ENCODE measurements at places on chromosomes 5 and 9. TPM values are rescaled to one million over a fixed set of nuclear protein-coding genes. Genes with fewer than 3 reads are reported as not detected.

DNA sequence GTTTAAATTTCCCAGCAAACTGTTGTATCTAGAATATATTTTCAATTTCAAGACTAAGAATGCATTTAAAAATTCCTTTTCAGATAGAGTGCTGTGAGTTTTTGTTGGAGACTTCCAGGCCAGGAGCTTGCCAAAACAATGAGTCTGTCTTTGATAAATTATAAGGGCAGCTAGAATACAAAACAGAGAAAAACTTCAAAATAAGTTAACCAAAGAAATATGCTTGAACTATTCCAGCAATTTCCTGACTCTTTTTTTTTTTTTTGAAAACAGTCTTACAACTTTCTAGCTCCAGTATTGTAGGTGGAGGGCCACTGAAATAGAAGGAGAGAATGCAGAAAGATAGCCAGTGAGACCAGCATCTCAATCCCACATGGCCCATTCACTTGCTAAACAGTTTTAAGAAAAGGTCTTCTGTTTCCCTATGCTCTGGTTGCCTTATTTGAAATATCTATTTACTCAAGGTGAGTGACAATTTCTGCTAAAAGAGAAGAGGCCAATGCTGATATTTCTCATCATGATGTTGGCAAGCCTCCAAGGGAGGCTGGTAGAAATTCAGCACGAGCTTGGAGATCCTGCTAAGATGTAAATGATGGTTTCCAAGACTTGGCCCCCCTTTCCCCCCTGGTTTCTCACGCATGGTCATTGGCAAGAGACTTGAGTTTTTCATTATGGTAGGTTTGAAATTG is 103.2 kb downstream of the USP20 start:
- DNase-seq = peak; percentile 4
- no peaks in the 10 kb centered on the region for H3K4me1 ChIP-seq
- no peak overlapping the region for H3K27ac ChIP-seq
- no peaks in the 10 kb centered on the region for H3K27me3 ChIP-seq

DNA sequence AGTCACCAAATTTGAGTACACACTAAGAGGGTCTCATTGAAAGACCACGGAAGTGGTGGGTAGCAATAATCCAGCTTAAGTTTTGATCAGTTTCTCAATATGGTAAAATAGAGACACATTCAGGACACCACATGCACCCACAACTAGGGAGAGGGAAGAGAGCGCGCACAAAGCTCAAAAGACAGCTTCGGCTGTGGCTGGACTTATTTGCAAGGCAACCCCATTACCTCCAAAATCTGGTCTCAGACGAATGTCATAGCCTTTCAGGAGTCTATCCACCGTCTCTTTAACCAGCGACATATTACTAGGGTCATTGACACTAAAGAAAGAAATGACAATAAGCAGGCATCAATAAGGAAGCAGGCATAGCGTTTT is 443 bp downstream of the GABRB2 start:
- no peak overlapping the region for H3K4me3 ChIP-seq
- H3K36me3 ChIP-seq = no peaks in the 10 kb centered on the region
- H3K27me3 ChIP-seq = no peaks in the 10 kb centered on the region
- no peak for DNase-seq

The PPP3R2 gene
- total RNA-seq = not detected

DNA sequence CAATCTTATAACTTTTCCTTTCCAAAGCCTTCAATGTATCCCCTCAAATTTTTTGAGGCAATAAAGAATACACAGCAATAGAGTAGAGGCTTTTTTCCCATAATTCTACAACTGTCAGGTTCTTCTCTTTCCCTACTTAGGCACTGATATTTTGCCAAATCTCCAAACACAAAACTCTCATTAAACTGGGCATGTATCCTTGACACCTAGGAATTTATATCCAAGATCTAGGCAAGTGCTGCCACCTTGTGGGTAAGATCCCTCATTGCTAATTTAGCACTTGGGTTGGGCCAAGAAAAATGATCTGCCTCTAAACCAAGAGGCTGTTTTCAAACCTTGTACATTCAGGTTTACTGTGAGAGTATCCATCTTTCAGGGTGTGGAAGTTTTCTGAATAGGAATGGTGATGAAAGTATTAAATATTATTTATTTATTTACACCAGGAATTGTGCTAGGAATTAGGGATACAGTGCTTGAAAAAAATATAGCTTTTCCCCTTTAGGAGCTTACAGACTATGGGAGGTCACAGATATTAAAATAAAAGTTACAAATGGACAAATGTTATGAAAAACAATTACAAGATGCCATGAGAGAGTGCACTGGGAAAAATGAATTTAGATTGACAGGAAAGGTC is 17.6 kb downstream of the TSTD2 start:
- H3K27ac ChIP-seq = no peak overlapping the region
- no peaks in the 10 kb centered on the region for H3K36me3 ChIP-seq
- DNase-seq = peak; percentile 72
- H3K4me3 ChIP-seq = no peak overlapping the region
- no peaks in the 10 kb centered on the region for H3K27me3 ChIP-seq

The REEP5 gene
- total RNA-seq = 61.9 TPM

- H3K4me3 ChIP-seq = no peak within 1 kb of the TSS
- DNase-seq = peak; percentile 12
- no peaks in the 10 kb centered on the region for H3K36me3 ChIP-seq
- no peaks in the 10 kb centered on the region for H3K27me3 ChIP-seq
- no peaks in the 10 kb centered on the region for H3K4me1 ChIP-seq
Measured at GRCh38 chr5:141338538-141339306, at the start of gene PCDHGA2. Gene PCDHGA2, plus strand, starts transcription at chr5:141338760.

DNA sequence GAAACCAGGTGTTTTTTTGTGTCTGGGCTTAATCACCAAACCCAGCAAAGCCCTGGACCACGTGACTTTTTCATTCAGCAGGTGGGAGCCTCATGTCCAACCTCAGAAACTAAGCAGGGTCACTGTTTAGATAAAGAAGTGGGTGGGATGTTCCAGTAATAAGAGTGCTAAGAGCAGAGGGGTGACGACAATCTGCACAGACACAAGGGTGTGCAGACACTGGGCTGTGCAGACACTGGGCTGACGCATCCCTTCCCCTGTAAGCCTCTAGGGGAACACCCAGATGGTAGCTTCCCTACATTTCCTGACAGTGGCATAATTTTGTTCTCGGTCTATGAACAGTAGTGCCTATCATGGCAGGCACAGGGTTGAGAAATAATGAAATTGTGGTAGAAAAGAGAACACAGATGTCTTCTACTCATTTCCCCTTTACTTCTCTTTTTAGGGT is 85.1 kb downstream of the SAXO1 start:
- no peak for DNase-seq
- H3K4me3 ChIP-seq = no peak overlapping the region
- no peaks in the 10 kb centered on the region for H3K27me3 ChIP-seq
- no peak overlapping the region for H3K27ac ChIP-seq

- DNase-seq = peak; percentile 56
- no peak overlapping the region for H3K4me3 ChIP-seq
- H3K36me3 ChIP-seq = no peaks in the 10 kb centered on the region
- H3K27ac ChIP-seq = no peak overlapping the region
- no peaks in the 10 kb centered on the region for H3K27me3 ChIP-seq
Measured at GRCh38 chr9:123353984-123354591, 1.9 kb upstream of the CRB2 start.

The GFI1B gene
- total RNA-seq = not detected

GRCh38 chr9:136695435-136695895 is 8.2 kb upstream of the AGPAT2 start:
- no peak overlapping the region for H3K4me3 ChIP-seq
- H3K27ac ChIP-seq = peak overlapping the region; percentile 51
- H3K36me3 ChIP-seq = no peaks in the 10 kb centered on the region
- DNase-seq = peak; percentile 77
- H3K27me3 ChIP-seq = no peaks in the 10 kb centered on the region

The ARID3C gene
- total RNA-seq = not detected

The DPYSL3 gene
- 19.5 TPM for total RNA-seq

GRCh38 chr9:78654324-78654723 is 357.4 kb downstream of the PSAT1 start:
- H3K27me3 ChIP-seq = no peaks in the 10 kb centered on the region
- no peaks in the 10 kb centered on the region for H3K36me3 ChIP-seq
- no peak overlapping the region for H3K27ac ChIP-seq
- DNase-seq = peak; percentile 22
- no peaks in the 10 kb centered on the region for H3K4me1 ChIP-seq

DNA sequence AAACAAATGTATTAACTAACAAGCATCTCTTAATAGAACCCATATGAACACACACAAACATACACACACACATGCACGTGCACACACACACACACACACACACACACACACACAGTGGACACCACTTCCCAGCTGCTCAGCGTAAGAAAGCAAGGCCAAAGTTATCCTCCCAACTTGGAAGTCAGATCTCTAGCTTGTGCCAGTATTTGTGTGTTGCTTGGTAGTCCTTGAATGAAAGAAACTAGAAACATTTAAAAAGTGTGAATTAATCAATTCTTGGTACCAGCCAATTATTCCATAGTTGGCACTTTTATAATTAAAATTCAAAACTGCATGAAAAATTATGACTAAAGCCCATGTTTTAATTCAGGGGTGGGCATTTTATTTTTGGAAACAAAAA is 178.1 kb downstream of the TMEM161B start:
- no peak overlapping the region for H3K27ac ChIP-seq
- no peak overlapping the region for H3K4me3 ChIP-seq
- no peaks in the 10 kb centered on the region for H3K4me1 ChIP-seq
- no peak for DNase-seq
- H3K27me3 ChIP-seq = no peaks in the 10 kb centered on the region

DNA sequence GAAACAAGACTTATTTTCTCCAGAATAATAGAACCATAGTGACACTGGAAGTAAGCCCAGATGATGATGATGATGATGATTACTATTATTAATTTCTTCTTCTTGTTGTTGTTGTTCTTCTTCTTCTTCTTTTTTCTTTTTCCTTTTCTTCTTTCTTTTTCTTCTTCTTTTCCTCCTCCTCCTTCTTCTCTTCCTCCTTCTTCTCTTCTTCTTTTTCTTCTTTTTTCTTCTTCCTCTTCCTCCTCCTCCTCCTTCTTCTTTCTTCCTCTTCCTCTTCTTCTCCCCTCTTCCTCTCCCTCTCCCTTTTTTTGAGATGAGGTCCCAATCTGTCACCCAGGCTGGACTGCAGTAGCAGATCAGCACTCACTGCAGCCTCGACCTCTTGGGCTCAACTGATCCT is 40.5 kb upstream of the RUFY1 start:
- H3K4me3 ChIP-seq = no peak overlapping the region
- H3K36me3 ChIP-seq = no peaks in the 10 kb centered on the region
- no peaks in the 10 kb centered on the region for H3K4me1 ChIP-seq
- no peak for DNase-seq

GRCh38 chr5:93621327-93621798 is 38.3 kb downstream of the NR2F1 start:
- peak; percentile 50 for DNase-seq
- no peaks in the 10 kb centered on the region for H3K27me3 ChIP-seq
- no peaks in the 10 kb centered on the region for H3K36me3 ChIP-seq

DNA sequence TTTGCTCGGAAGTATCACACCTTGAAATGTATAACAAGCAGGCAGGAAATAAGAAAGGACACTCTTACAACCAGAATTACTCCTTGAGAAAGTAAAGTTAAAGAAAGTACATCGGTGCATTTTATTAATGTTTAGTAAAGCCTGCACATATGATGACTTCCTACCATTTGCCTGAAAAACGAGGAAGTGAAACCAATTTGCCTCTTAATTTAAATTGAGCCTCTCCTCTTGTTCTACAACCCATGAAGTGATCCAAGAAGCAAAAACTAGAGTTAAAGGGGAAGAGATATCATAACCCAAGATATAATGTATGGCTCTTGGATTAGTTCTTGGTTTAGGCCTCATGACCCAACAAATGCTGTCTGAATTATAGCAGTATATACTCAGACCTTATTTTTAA is 95.6 kb downstream of the GNAQ start:
- H3K27ac ChIP-seq = no peak overlapping the region
- H3K36me3 ChIP-seq = no peaks in the 10 kb centered on the region
- no peaks in the 10 kb centered on the region for H3K27me3 ChIP-seq

DNA sequence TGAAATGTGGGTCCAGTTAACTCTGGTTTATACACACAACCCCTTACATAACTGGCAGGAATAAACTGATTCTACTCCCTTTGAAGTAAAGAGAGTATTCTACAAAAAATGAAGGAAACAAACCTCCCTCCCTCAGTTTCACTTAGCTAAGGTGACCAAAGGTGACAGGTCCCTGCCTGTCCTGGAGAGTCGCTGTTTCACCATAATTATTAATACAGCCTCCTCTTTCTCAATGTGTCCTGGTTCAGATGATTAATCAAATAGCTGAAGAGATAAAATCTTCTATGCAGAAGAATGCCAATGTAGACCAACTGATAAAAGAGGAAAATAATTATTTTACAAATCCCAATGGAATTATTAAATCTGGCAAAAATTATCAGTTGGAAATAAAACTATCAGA is 163.7 kb upstream of the GNA14 start:
- H3K27ac ChIP-seq = no peak overlapping the region
- H3K36me3 ChIP-seq = no peaks in the 10 kb centered on the region
- H3K4me1 ChIP-seq = peaks cover 10% of the 10 kb centered on the region
- DNase-seq = no peak
- no peaks in the 10 kb centered on the region for H3K27me3 ChIP-seq
- H3K4me3 ChIP-seq = no peak overlapping the region

DNA sequence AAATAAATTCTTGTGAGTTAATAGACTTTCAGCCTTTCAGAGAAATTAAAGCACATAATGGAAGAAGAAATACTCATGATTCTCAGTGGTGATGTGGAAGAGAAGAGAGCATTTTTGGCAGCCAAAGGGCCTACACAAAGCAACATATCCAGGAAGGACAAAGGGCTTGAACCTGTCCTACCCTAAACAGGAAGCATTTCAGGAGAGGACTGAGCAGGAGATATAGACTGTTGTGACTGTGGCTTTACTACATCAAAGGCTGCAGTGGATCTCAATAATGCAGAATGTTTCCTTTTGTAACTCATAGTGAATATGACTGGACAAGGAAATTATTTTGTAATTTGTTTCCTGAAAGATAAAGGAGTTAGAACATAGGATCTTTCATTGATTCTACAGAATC is 1.3 kb upstream of the PARP8 start:
- H3K4me3 ChIP-seq = no peak overlapping the region
- no peak for DNase-seq
- no peak overlapping the region for H3K27ac ChIP-seq
- no peaks in the 10 kb centered on the region for H3K4me1 ChIP-seq
- H3K27me3 ChIP-seq = peaks cover 16% of the 10 kb centered on the region
- no peaks in the 10 kb centered on the region for H3K36me3 ChIP-seq

Measured in PC-3 (cell line).